ENCODE measurements at places on chromosomes 1 and 21.

DNA sequence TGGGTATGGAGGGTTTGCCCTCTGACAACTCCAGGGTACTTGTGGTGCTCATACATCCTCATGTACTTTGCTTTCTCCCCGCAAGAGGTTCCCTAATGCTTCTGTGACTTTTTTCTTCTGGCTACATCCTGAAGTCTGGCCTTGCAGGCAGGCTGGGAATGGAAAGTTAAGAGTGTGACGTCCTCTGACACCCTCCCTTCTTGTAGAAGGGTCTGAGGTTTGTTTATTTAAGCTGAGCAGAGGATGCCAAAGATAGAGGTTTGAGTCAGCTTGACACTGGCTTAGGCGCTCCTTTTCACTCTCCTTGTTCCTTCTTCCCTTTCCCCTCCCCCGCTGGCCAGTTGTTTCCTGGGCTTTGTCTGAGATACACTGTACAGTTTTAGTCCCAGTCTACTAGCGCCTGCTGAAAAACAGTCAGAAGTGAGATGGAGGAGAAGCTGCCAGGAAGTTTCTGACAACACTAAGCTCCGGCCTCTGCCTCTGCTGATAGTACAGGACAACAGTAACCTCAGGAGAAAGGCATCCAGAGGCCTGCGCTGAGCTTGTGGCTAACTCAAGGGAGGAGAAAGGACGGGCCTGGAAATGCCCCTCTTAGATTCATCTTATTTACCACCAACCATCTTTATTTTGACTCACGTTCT lies at the start of gene MACF1:
Gene MACF1, plus strand, starts transcription at position 255 of the 641 bp plus-strand sequence. Its CDS starts 328 bp downstream, at position 583.
- DNase-seq: no peak

DNA sequence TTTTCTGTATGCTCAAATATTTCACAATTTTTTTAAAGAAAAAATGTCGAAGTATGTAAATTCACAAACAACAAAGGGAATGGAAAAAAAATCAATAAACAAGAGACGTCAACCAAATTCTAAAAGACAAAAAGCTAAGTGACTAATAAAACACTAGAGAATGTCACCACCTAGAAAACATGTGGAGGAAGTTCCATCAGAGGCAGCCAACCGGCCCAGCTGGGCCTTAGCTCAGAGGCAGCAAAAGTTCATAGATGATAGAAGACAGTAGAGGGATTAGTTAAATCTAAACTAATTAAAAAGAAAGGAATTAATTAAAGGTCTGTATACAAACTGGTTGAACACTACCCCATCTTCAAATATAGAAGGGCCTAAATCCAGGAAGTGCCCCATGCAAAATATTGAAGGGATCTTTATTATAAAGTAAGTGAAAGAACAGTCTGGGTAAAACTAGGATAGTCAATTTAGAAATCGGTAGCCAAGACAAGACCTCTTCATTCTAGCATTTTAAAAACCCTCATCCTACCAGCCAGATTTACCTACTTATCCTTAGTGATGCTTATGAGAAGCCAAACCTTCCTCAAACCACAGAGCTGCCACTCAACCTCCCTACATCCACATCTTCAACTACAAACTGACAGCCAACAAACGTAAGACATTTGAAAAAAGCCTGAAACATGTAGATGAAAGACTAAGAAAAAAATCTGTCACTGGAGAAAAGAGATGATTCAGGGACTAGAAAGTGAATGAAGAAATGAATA lies 23.7 kb downstream of the MRPL39 start:
- DNase-seq: no peak

DNA sequence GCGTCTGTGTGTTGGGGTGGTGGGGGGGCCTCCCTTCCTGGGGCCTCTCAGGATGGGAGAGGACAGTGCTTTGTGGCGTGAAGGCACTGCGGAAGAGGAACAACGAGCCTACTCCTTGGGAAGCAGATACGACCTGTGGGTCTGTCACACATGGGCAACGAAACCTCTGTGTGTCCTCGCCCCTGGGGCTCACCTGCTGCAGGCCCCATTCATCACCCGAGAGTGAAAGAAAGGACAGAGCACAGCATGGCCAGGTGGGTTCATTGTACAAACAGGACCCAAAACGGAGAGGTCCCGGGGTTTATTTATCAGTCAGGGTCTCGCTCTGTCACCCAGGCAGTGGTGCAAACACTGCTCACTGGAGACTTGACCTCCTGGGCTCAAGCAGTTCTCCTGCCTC lies 40.1 kb upstream of the LIN9 start:
- no peak for DNase-seq

DNA sequence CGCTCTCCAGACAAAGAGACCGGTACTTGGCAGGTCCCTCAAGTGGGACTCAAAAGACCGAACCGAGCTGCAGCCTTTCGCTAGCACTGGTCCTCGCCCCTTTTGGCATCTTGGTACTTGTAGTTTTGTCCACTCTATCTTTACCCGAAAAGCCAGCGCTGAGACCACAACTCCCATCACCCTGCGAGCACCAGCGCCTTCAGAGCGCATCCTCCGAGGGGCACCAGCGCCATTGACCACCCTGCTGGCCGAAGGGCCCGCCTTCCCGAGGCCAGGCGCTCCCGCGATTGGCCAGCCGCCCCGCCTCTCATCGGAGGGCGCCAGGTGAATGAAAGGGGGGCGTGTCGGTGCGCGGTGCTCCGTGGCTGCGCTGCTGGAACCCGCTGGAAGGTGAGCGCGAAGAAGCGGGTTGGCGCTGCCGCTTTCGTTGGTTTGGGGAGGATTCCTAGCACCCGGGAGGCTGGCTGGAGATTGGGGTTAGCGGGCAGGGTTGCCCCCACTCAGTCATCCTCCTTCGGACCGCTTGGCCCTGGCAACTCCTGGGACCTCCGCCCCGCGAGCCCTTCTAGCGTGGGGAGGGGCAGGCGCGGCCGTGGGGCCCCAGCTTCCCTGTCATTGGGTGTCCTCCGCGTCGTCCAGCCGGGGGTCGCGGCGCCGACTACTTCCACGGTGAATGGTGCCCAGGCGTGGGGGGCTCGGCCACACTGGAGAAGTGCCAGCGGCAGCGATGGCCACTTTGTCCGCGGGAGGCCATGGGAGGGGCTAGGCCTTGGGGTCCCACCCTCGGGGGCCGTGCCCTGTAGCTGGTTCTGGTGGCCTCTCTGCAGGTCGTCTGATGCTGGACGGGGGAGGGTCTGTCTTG lies at the start of gene ZBTB8B:
Gene ZBTB8B, plus strand, starts transcription at position 357 of the 862 bp plus-strand sequence. CDS start 5,553 bp downstream, outside the sequence.
- peak; percentile 44 for DNase-seq

DNA sequence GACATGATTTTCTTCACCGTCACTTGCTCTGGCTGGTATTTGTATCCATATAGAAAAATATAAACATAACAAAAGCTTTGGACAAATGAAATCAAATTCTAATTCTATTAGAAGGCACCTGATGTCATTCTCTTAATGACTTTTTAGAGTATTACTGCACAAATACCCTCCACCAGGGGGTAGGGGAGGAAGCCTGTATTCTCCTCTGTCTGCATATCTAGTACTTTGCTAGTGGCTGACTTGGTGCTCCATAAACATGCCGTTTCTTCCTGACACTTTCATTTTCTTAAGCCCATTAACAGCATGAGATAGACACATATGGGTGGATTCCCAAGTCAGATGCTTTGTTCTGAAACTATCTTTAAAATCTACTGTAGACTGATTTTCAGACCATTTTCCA lies 20.6 kb upstream of the KCNJ15 start:
- no peak for DNase-seq

DNA sequence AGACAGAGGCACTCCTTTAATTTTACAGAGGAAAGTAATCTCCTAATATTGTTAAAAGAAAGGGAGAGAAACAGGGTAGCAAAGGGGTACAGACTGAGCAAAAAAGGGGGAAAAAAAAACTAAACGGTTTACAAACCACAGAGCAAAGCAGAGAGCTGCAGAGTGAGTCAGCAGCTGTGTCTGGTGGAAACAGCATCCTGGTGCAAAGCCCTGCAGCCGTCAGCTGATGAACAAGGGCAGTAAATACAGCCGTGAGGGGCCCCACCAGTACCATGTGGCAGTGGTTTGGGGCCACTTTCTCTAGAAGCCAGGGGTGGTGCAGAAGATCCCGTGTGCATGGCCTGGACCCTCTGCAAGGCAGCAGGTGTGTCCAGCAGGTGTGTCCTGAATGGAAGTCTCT lies 111.3 kb downstream of the ERG start:
- no peak for DNase-seq

DNA sequence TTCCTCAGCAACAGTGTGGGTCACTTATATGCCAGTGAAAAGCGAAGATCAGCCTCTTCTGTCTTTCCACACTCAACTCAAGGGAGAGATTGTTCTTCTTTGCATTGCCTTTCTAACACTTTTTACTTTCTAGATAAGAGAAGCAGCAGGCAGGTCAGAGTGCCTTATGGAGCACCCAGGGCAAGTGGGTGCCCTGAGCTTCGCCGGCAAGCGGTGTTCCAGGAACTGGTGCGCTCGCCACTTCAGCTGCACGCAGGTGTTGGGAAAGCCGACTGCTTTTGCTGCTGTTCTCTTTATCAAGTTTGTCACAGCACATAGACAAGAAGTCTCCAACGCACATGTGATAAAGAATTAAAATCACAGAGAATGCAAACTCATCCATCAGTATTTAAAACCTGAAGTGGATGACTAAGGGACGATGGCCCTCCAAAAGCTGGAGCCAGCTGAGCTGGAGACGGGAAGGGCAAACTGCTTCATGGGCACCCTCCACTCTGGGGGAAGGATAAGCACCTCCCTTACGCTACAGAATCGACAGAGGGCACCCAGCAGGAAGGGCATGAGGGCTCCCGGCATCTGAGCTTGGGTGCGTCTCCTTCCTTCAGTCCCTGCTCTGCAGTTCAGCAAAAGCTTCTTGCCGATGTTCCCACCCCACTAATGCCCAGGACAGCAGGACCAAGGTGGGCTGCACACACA lies 20.7 kb downstream of the UBE2G2 start:
- no peak for DNase-seq

All from GM12892 (cell line).